ENCODE measurements at places on chromosomes 12 and 14.

DNA sequence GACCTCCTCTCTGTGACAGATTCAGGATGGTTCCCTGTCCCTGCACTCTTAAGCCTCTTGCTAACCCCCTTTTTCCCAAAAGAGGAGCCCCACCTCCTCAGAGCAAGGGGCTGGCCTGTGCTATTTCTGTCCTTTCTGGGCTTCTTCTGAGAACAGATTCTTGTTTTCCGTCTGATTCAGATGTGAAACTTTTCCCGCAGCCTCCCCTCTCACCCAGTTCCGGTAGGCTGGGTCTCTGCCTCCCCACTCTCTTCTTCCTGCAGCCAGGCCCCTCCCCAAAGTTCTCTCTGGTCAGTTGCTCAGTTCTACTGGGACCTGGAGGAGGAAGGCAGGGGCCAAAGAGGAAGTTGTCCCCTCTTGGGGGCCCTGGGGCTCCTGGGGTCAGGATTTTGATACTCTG lies 11.8 kb downstream of the PDE1B start:
- DNase-seq, result no peak

- DNase-seq, result peak; percentile 36
Observed at GRCh38 chr12:54251667-54252284, 28.1 kb downstream of the CBX5 start.

DNA sequence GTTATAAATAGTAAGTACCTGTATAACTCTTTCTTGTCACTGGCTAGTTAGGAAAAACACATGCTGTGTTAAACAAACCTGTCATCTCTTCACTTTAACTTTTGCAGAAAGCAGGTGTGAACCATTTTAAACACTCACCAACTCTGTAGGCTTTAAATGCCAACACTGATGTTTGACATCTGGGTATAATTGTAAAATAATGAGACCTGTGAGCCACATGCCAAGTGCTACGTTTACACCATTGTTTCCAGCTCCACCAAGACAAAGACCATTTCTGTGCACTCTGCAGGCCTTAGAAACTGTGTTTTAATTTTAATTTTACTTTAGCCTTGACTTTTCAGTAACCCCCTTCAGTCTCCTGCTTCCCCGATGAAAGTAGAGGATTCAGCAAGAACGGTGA lies 11.0 kb downstream of the TPH2 start:
- DNase-seq, result no peak

DNA sequence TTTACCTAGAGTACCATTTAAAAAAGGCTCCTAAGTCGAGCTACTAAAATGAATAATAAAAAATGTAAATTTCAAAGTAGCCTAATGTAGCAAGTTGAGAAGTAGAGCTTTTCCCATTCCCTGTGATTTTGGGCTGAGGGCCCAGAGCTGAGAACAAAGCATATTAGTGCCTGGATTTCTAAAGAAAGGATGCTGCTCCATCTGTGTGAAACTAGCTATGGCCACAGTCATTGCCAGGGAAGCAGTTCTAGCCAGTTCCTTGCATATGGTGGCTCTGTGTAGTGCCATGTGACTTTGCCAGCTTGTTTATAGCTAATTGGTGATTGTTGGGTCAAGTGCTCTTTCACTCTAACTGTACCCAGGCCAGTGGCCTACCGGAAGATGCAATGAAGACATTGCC lies 20.4 kb upstream of the FBXO33 start:
- no peak for DNase-seq

- no peak for DNase-seq
Observed at GRCh38 chr12:30178916-30179315, 395.2 kb upstream of the TMTC1 start.

- no peak for DNase-seq
Observed at GRCh38 chr14:102095871-102096568, 9.2 kb upstream of the HSP90AA1 start.

- no peak for DNase-seq
Observed at GRCh38 chr12:91685917-91686316, 459.7 kb downstream of the BTG1 start.

- no peak for DNase-seq
Observed at GRCh38 chr12:6699989-6700645, 498 bp downstream of the PIANP start.

- DNase-seq, result peak; percentile 42
Observed at GRCh38 chr12:127677537-127678131, 589.3 kb upstream of the TMEM132C start.
